Esophagus (tissue), 2 donors: ENCODE measurements at places on chromosomes 4 and X. TPM values are rescaled to one million over a fixed set of nuclear protein-coding genes. Genes with fewer than 3 reads are reported as not detected.

The ABHD18 gene
- 2.6 TPM for polyA plus RNA-seq

The ERCC6L gene
- polyA plus RNA-seq: 1.1 TPM

The RBMXL3 gene
- polyA plus RNA-seq: not detected

The STOX2 gene
- polyA plus RNA-seq: 3.3 TPM

The XIAP gene
- 8.7 TPM for polyA plus RNA-seq

The NCAPG gene
- 5.6 TPM for polyA plus RNA-seq

The GYG2 gene
- polyA plus RNA-seq: 0.42 TPM

The ASB12 gene
- polyA plus RNA-seq: 0.24 TPM

The LONRF3 gene
- polyA plus RNA-seq: 0.18 TPM

The RIBC1 gene
- polyA plus RNA-seq: 0.64 TPM
